ENCODE measurements at places on chromosomes 16 and 17. TPM values are rescaled to one million over a fixed set of nuclear protein-coding genes. Genes with fewer than 3 reads are reported as not detected.

Gene USH1G
- total RNA-seq = under 0.01 TPM

Gene C1QTNF8
- total RNA-seq = not detected

Gene CCL4
- not detected for total RNA-seq

Gene ZNF267
- 5.8 TPM for total RNA-seq

Gene C16orf54
- total RNA-seq = not detected

Gene LRRC37A
- total RNA-seq = 2.5 TPM

Gene SEZ6L2
- total RNA-seq = 4.1 TPM

Gene TMC7
- 0.73 TPM for total RNA-seq

Gene TMEM235
- not detected for total RNA-seq

Gene KRTAP17-1
- not detected for total RNA-seq

Gene NRN1L
- 0.73 TPM for total RNA-seq

Gene HYDIN
- total RNA-seq = 0.15 TPM

Gene FKBP10
- total RNA-seq = 407 TPM

Gene LRRC37B
- total RNA-seq = 18.2 TPM
